Left forelimb (tissue), 1 donor: ENCODE measurements at places on chromosomes 7 and 10.

- no peak for DNase-seq
Observed at GRCh38 chr10:28761084-28761846, 83.9 kb downstream of the BAMBI start.

GRCh38 chr10:109895848-109896247, 27.5 kb downstream of the XPNPEP1 start:
- no peak for DNase-seq

DNA sequence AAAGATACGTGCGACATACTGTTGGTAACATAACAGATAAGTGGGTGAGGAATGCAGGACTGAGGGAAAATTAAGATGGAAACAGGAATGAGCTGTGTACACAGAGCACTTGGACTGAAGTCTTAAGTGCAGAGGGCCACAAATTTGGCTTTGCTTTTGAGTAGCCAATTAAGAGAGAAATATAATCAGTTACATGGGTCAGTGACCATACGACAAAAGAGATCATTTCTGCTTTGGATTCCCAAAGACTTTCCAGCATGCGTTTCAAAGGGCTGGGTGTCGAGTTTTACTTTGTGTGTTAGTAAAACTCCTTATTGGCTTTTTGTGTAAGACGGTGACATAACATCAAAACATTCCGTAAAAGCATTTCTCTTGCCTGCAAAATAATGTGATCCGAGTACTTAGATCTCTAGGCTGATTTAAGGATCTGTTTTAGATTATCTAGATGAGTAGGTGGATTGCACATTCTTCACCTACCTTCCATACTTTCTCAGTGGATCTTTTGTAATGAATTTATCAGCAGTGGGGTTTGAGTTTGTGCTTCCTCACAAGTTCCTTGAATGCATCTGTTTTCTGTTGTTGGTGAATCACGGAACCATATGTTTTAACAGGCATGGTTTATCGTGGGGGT, 7.5 kb downstream of the RABGEF1 start:
- DNase-seq, result no peak

- DNase-seq, result no peak
Observed at GRCh38 chr7:120353171-120353570, 80.2 kb downstream of the KCND2 start.

DNA sequence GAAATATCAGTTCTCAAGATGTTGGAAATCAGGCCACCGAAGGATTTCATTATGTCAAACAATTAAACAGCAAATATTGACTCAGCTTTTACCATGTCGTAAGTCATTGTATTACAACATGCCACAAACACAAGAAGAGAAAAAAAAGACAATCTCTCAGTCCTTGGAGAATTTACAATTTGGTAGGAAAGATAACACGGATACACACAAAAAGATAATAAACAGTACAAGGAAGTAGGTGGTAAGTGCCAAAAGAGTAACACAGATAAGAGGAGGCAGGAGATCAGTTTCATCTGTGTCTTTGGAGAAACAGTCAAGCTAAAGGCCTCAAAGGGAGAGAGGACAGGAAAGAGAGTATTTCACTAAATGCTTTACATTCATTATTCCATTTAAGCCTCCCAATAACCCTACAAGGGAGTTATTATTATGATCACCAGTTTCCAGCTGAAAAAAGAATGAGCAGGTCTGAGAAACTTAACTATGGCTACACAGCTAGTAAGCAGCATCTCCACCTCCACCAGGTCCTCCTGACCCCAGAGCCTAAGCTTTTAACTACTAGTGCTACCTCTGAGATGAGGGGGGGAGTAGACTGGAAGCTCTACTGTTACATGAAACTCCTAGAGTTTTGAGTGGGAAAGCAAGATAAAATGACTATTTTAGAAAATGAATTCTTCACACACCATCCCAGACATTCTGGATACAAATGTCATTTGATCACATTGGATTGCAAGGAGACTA, 13.9 kb upstream of the DNAJC1 start:
- no peak for DNase-seq

- DNase-seq, result no peak
Observed at GRCh38 chr10:47406548-47406869, 22.4 kb upstream of the ZNF488 start.

DNA sequence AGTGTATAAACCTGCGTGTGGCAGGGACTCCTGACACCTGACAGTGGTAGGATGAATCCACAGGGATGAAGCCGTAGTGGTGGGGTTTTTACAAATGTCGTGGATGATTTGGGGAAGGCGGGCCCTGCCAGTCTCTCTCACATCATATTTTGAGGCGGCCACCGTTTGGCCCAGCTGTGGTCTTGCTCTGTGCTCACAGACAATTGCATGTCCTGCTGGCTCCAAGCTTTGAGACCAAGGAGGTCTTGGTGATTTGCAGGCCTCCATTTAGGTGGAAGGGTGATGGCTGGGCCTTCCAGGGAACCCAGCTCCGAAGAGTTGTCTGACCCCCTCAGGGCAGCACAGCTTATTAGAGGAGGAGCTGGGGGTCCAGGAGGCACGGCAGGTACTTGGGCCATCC, 151.1 kb upstream of the SHH start:
- no peak for DNase-seq

- no peak for DNase-seq
Observed at GRCh38 chr7:155588468-155588998, 42.2 kb upstream of the CNPY1 start.

DNA sequence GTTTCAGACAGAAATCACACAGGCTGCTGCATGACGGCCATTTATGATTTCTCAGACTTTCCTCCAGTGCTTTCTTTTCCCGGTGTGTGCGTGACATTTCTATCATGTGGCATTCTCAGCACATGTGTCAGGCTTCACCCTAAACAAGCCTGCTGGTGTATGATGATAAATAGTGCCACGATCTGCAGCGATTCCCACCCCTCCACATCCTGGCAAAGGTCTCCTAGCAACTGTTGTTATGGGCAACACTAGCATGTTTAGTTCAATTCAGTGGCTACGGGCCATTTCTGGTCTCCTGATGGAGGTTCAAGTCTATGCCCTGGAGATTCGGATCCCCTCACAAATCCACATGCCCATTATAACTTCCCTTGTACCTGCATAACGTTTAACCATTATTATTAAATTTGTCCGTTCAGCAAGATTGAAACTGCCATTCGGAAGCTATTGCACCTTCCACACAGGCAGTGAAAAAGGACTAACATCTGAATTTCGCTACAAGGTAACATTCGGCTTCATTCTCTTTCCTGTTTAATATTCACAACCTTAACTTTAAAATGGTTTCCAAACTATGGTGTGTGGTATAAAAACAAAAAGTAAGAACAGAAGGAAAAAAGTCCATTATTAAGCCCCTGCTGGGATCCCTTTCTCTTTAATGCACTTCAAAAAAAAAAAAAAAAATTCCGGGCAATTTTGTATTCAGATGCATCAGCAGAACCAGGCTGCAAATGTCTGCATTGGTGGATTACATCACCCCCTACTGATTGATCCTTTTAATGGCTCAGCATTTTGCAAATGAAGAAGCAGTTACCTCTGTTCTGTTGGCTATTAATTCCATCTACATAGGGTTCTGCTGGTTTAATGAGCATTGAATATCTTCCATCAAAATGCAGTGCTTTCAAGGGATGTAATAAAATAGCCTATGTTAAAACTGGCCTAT, 90.2 kb downstream of the FRMD4A start:
- no peak for DNase-seq

DNA sequence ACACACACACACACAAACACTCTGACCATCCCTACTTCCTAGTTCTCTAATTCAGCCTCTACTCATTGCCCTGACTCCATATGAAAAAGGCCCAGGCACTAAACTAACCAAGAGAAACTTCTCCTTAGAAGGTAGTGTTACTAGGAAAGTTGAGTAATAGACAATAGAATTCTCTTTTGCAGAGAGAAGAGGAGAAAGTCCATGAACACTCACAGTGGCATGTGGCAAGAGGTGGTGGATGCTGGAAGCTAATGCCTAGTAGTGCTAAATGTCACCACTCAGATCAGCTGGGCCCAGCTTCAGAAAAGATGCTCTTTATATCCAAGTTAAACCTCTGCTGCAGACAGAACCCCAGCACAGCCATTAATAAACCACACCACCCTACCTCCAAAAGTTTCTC, 58.2 kb downstream of the SORBS1 start:
- DNase-seq, result no peak

DNA sequence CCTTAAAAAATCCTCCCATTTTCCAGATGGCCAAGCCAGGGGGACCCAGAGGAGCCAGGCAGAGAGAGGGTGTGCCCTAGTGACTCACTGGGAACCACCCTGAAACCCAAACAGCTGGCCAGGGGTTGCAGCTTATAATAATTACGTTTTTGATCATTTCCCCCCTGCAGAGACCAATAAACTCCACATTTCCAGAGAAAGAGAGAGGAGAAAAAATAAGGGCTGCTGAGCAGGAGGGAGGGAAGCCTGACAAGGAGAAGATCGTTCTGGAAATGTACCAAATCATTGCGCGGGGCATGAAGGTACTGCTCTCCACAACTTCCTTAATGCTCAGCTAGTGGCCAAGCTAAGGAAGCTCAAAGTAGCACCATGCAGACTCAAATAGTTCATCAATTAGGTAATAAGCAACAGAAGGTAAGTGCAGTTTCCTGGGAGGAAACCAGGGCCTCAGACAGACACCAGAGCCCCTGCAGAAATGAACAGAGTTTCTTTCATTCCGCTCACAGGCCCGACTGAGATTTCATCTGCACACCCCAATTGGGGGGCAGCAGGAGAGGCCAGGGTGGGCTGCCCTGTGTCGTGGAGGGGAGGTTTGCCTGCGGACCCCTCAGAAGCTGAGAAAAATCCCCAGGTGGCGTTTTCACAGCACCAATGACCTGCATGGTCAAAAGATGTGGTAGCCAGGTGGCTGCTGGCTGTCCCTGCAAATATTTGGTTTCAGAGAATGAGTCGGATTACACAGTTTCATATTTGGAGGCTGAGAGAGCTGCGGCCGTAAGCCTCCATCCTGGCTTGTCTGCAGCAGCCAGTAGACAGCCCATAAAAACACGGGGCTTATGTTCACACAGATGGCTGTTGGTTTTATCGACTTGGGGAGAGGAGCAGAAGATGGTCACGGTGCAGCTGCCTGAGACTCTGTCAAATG, 153.2 kb upstream of the LYZL2 start:
- no peak for DNase-seq

- DNase-seq, result no peak
Observed at GRCh38 chr7:47669178-47669891, 87.4 kb upstream of the TNS3 start.

- DNase-seq, result no peak
Observed at GRCh38 chr7:22447762-22448161, 52.2 kb downstream of the STEAP1B start.

DNA sequence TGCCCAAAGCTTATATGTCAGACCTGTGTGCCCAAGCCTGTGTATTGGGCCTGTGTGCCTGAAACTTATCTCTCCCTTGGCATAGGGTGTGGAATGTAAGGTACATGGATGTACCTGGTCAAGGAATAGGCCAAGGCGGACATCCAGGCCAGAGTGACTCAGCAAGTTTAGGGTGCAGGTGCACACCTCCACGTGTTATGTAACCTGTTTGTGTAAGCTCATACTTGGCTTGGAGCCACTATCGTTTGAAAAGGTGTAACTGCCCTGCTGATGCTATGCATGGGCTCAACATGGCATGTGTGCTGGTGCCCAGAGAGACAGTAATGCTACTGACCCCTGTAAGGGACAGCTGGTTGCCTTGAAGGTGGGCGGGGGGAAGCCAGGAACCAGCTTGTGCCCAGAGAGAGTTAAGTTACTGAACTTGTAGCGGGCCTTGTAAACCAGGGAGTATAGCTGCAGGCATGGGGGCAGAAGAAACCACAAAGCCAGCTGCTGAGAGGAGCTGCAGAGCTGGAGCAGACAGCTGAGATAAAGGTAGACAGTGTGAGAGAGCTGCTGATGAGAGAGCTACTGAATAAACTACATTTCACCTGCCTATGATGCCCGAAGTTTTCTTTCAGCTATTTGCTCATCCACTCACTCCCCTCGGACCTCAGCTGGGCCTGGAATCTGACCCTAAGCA, 656.4 kb upstream of the ZWINT start:
- DNase-seq, result no peak

- no peak for DNase-seq
Observed at GRCh38 chr7:151271699-151272355, 23.3 kb upstream of the SMARCD3 start.

DNA sequence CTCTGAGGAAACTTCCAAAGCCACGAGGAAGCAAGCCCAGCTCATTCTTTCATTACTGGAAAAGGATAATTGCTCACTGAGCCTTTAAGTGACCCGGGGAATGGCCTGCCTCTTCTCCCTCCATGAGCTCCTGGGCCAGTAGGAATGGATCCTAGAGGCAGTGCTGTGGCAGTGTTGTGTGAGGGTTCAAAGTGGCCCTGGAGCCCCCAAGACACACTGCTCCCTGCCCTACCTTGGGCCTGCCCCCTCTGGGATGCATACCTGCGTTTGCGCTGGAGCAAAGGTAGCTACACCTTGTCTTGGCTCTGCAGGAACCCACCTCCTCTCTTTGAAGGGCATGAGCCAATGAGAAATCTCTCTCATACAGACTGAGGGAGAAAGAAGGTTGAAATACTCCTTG, 115.8 kb upstream of the ANLN start:
- no peak for DNase-seq

DNA sequence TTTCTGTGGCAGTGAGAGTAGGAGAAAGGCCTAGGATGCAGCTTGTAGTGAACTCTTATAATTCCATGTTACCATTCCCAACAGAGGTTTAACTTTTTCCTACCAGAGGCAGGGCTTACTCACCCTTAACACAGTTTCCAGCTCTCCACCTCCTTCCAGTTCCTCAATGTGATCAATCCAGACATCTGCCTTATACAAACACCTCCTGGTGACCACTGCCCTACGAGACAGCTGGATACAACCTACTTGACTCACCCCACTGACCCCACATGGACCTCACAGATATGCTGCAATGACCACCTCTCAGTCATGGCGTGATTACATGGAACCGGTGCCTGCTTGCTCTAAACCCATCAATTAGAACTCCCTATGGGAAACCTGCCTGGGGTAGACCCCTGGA, 326.5 kb downstream of the TNS3 start:
- DNase-seq, result no peak

DNA sequence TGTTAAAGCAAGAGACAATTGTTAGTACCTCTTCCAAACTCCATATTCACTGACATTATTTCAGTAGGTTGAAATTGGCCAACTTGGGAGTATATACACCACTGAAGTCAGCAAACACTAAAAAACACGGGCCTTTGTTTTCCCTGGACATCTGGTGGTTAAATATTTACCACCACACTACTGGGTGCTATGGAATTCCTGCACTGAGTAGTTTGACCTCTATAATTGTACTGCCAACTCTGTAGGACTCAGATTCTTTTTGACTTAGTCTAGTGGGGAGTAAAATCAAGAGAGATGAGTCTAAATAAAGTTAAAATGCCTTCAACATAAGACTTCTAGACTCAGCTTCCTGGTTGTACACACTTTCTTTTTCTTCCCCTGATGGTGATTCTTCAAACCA, 41.3 kb upstream of the TES start:
- no peak for DNase-seq

- no peak for DNase-seq
Observed at GRCh38 chr7:150648353-150649079, 16.3 kb upstream of the GIMAP6 start.

DNA sequence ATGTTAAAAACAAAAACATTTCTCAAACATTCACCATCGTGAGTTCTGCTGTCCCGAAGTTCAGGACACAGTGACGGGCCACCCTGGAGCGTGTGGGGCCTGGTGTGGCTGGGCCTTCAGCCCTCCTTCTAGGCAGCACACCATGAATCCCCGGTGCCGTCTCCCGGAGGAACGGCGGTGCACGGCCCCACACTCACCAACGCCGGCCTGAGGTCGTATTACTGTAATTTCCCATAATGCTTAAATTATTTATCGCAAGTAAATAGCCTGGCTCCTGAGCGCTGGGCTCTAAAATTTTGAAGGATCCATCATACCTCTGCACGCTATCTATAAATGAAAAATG, 1.4 kb downstream of the STK32C start:
- DNase-seq, result peak; percentile 30

GRCh38 chr7:7695111-7695817, 23.1 kb downstream of the RPA3 start:
- DNase-seq, result no peak
